Peyer's patch (tissue), 4 donors: ENCODE measurements at places on chromosomes 1 and 21.

DNA sequence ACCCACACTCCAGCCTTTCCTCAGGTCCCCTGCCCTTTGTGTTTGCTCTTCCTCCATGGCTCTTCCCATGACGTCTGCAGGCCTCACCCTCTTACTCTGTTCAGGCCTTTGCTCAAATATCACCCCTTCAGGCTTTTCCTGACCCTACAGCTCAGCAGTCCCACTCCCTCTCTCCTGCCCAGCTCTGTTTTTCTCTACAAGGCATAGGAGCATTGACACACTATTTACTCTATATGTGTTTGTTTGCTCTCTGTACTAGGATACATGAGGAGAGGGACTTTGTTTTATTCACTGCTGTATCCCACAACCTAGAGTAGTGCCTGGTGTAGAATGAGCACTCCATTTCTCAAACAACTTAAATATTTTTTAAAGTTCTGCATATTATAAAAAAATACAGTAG, 107.4 kb upstream of the COA6 start:
- DNase-seq, result no peak

GRCh38 chr1:183089025-183089639, 65.9 kb downstream of the LAMC1 start:
- DNase-seq, result no peak

- DNase-seq, result no peak
Measured at GRCh38 chr1:10939654-10940450, 72.6 kb upstream of the TARDBP start.

DNA sequence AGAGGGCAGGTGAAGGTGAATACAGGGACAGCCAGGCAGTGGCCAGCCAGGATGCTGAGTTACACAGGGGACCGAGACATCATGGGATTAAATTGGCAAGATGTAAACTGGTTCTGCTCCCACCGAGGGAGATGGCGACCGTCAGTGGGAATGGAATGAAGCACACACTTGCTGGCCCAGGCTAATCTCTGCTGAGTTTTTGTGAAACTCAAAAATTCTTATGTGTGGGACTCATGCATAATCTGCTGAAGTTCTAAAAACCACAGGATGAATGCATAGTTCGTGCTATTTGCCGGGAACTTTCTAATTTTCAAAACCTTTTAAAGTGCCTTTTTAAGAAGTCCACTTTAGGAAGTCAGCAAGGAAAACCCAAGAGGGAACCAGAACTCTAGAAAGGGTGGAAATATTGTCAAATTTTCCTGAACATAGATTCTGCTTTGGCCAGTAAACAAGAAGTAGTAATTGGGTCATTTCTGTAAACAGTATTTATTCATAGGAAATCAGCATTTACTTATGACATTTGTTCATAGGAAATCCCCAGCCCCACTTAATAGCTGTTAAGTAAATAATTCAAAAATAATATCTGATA, 85.4 kb upstream of the ROR1 start:
- DNase-seq, result no peak

DNA sequence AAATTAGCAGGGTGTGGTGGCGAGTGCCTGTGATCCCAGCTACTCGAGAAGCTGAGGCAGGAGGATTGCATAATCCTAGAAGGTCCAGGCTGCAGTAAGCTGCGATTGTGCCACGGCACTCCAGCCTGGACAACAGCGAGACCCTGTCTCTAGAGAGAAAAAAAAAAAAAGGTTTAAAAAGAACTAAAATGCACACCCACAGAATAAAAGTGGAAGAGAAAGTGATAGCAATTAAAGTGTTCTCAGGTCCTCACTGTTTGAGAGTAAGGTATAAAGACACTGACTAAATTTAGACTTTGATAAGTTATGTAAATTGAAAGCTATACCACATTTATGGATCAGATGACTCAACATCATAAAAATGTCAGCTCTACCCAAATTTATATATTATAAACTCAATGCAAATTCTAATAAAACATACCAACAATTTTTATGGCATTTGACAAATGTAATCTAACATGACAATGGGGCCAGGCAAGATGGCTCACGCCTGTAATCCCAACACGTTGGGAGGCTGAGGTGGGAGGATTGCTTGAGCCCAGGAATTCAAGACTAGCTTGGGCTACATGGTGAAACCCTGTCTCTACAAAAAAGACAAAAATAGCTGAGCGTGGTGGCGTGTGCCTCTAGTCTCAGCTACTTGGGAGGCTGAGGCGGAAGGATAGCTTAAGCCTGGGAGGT, 11.8 kb downstream of the ZBTB17 start:
- DNase-seq, result no peak

GRCh38 chr21:38936240-38936639, 130.5 kb downstream of the ETS2 start:
- DNase-seq, result no peak

- DNase-seq, result no peak
Measured at GRCh38 chr1:5938101-5938646, 54.1 kb downstream of the NPHP4 start.

GRCh38 chr1:20448671-20449071, 37.3 kb downstream of the CAMK2N1 start:
- no peak for DNase-seq

DNA sequence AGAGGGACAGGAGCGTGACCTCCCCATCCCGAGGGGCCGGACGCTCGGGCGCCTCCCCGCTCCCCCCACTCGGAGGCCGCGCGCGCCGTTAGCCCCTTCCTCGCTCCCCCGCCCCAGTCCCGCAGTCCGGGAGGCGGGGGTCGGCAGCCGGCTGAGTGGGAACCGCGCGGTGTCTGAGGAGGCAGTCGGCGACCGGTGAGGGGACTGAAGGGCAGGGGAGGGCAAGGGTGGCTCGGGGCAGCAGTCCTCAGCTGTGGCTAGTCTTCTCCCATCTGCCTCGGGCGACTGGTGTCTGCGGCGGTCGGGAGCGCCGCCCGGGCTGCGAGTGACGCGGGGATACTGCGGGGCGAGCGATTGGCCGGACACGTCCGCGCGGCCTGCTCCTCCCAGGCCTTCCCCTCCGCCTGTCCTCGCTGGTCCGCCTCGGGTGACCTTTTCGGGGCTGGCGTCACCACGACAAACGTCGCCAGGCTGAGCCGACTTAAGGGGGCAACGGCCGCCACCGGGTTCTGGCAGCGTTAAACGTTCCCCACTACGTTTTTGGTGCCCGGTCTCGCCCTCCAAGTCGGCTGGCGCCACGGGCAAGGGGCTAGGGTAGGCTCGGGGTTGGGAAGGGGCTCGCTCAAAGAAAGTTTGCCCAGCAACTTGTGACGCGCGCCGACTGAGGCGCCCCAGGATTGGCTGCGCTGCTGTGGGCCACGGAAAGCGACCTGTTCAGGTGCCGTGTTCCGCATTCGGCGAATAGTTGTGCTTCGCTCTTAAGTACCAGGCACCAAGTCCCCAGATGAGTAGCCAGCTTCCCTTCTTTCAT, 538 bp downstream of the ZNF672 start:
- peak; percentile 93 for DNase-seq

GRCh38 chr1:158145173-158145719, 35.4 kb upstream of the CD1D start:
- no peak for DNase-seq

DNA sequence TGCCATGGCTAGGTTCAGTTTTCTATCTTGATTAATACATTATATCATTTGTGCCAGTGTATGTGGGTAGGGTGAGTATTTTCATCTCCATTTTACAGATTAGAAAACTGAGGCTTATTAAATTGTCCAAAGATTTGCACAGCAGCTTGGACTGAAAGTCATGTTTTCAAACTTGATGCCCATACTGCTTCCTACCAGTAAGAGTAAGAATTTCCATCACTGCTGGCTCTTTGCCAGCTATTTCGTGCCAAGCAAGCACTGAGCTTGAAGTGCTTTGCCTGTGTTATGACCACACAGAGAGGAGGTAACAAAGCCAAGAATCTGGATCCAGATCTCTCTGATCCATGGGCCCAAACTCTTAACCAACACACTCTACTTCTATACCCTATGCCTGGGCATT, 295.0 kb downstream of the VAV3 start:
- DNase-seq, result no peak

- DNase-seq, result no peak
Measured at GRCh38 chr1:204087181-204087892, 14.4 kb downstream of the SOX13 start.

- peak; percentile 65 for DNase-seq
Measured at GRCh38 chr1:224245188-224245587, 62.1 kb downstream of the DEGS1 start.

- DNase-seq, result no peak
Measured at GRCh38 chr1:3170561-3171453, 101.8 kb downstream of the PRDM16 start.

DNA sequence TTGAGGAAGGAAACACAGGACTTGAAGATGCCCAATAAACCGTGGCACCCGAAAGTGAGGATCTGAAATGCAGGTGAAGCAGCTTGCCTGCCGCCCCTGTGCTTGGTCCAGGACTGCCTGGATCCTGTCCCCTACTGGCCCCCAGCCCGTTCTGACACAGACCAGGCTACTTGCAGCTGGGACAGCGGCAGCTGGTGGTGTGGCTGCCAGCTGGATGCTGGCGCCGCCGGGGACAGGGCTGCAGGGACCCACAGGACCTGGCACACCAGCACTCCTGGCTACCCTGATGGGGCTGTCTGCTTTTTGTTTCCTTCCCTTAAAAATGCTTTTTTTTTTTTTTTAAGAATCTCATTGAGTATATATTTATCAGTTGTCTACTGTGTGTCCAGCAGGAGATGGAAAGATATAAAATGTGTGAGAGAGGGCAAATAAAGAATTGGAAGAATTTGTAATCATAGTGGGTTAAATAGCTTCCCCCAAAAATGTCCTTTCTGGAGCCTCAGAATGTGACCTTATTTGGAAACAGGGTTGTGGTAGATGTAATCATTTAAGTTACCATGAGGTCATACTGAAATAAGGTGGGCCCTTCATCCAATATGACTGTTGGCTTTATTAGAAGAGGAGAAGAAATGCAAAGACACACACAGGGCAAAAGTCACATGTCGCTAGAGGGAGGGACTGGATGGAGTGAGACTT, 165.6 kb downstream of the DSCAM start:
- no peak for DNase-seq

DNA sequence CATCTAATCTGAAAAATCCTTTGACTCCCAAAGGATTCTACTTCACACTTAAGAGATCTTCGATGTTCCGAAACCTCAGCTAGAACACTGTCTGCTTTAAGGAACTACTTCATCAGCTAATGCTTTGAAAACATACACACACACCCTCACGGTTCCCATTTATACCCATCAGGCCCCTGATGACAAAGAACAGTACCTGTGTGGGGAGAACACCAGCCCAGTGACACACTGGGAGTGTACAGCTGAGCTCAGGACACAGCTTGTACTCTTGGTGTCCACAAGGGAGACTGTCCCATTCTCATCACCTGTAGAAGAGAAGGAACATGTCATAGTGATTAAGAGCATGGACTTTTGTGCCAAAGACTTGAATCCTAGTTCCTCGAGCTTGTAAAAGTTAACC, 6.6 kb downstream of the WDR77 start:
- no peak for DNase-seq

- DNase-seq, result no peak
Measured at GRCh38 chr1:193927550-193927949, 741.1 kb upstream of the B3GALT2 start.

- DNase-seq, result no peak
Measured at GRCh38 chr1:172292840-172293239, 127.6 kb upstream of the C1orf105 start.

GRCh38 chr1:179016706-179017382, 8.8 kb upstream of the FAM20B start:
- peak; percentile 96 for DNase-seq

GRCh38 chr1:146032631-146033219, 11.2 kb upstream of the HJV start:
- no peak for DNase-seq

DNA sequence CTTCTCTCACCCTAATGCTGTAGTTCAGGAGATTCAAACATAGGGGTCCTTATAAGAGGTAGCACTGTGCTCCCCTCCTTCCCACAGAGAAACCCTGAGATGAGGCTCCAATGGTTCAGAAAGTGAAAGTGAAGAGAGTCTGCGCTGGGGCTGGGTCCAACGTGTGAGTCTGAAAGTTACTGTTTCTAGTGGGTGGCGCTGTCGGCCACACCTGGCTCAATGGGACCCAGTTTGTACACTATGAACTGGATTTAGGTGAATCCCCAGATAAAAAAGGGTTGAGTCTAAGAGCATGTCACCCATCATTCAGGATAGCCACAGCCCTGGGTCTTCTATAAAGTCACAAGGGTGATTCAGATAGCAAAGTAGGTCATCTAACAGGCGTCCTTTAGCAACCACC, 2.8 kb downstream of the SMCP start:
- DNase-seq, result no peak

DNA sequence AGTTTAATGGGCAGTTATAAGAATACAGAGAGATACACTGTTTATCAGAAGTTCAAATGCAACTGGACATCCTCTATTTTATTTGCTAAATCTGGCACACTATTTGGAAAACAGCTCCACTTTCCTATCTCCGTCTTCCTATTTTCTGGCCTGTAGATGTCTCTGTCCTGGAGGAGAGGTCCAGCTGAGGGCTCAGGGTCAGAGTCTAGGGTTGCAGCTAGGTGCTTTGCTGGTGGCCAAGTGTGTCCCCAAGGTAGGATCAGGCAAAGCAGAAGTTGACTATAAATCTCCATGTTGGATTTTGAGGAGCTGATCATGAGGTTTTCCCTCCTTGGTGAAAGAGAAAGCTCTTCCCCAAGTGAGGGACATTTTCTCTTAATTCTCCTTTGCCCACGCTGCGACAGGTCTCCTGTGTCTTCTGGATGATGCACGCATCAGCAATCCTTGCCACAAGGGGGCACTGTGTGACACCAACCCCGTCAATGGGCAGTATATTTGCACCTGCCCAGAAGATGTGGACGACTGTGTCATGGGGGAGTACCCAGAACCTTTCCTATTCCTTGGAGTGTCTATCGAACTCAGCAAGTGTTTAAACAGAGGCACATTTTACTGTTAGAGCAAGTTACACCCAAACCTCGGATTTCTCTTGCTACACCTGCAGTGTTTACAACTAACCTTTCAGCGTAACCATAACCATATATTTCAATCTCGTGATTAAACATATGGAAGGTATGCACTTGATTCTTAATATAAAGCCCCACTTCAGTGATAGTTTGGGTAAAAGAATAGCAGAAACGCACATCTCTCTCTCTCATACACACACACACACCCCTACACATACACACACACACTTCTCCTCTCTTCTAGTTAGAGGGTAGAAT, 10.2 kb downstream of the ADAM30 start:
- DNase-seq, result peak; percentile 68

DNA sequence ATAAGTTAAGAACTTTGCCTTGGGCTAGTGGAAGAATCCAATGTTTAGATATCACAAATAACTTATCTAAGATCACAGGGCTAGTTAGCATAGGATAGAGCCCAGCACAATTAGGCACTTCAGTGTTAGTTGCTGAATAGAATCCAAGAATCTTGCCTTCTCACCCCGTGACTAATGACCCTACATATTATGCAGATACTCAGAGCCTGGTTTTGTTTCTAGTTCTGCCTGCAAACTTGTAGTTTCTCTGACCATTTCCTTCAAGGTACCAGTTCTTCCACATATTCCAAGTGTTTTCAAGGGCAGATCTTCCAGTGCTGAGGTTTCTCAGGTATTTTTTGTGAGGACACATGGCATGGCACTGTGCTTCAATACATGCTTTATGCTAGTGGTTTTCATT, 239.3 kb downstream of the KCNK2 start:
- no peak for DNase-seq
